ENCODE measurements at places on chromosomes 2 and 18.

- peak; percentile 60 for DNase-seq
Measured at GRCh38 chr2:36338827-36339145, 16.8 kb upstream of the CRIM1 start.

DNA sequence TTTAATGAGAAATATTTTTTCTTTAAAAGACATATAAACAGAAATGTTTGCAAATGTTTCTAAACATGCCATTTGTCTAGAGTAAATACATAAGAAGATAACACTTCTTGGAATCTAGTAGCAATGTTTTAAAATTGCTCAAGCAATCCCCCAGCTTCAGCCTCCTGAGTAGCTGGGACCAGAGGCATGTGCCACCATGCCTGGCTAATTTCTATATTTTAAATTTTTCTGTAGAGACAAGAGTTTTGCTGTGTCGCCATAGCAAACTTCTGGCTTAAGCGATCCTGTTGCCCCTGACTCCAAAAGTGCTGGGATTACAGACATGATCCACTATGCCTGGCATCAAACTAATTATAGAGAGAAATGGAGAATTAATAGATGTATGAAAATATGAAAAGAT lies 14.6 kb upstream of the MBD2 start:
- no peak for DNase-seq

- DNase-seq: no peak
Measured at GRCh38 chr2:227877421-227878310, 6.2 kb downstream of the DAW1 start.

GRCh38 chr2:238030422-238031155 lies 30.2 kb upstream of the SCLY start:
- no peak for DNase-seq

GRCh38 chr18:77201506-77201905 lies 48.1 kb upstream of the GALR1 start:
- no peak for DNase-seq

DNA sequence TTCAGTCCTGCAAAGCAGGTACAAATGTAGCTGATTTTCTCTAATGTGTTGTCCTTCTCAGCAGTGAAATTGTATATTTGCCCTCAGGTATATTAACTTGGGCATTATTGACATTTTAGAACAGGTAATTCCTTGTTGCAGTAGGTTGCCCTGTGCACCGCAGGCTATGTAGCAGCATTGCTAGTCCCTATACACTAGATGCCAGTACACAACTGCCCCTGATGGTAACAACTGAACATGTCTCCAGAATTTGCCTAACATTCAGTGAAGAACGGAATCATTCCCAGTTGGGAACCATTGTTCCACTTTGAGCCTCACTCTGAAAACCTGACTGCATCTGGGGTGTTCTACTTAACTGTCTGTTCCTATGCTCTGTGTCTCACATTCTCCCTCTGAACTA lies 23.1 kb upstream of the TFPI start:
- DNase-seq: no peak

GRCh38 chr2:148721520-148721931 lies 77.0 kb downstream of the EPC2 start:
- no peak for DNase-seq

GRCh38 chr2:178807227-178808008 lies at the start of gene TTN:
Gene TTN (minus strand): TSS chr2:178807423. CDS start chr2:178804642, 2,781 bp downstream.
- no peak for DNase-seq

DNA sequence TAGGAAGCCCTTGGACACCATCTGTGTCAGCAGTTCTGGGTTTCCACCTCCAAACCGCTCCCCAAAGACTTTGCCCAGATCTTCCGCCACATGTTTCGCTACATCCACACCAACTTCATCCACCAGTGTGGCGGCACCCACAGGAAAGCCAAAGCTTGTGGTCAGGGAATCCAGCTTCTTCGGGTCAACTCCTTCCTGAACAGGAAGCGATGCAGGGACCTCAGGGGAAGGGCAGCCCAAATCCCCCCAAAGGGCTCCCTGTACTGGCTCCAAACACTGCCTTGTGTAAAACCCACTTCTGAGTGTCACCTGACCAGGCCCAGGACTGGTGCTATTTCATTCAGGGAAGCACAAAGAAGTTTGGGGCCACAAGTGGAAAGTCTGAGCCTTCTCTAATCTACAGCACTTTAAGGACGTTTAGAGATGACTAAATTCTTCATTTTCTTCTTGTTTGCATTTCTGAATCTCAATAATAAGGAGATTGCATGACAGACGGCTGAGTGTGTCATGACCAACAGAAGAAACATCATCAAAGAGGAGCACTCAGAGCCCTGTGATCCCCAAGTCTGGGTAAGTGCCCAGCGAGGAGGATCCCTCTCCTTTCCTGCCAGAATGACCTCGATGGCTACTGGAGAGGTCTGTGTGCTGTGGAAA lies 20.8 kb downstream of the GAREM2 start:
- DNase-seq: no peak

DNA sequence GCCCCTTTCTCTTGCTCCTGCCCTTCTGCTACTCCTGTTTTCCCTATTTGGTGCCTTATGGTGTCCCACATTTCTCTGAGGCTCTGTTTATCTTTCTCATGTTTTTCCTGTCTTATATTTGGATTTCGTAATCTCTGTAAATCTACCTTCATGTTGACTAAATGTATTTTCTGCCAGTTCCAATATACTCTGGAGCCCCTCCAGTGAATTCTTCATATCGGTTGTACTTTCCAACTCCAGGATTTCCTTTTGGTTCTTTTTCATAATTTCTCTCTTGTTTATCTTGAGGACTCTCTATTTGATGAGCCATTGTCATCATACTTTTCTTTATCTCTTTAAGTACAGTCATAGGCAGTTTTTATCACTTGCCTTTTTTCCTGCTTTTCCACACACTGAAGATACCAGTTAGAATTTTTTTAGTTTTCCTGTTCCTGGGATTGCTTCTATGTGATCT lies 19.1 kb downstream of the SCLY start:
- no peak for DNase-seq

GRCh38 chr2:102187496-102188150 lies 800 bp downstream of the IL1RL2 start:
- no peak for DNase-seq

GRCh38 chr2:136131484-136131960 lies 13.6 kb upstream of the CXCR4 start:
- no peak for DNase-seq

GRCh38 chr2:231557571-231558217 lies 27.4 kb upstream of the NMUR1 start:
- peak; percentile 51 for DNase-seq

GRCh38 chr2:15695582-15696330 lies 104.1 kb downstream of the DDX1 start:
- no peak for DNase-seq

- DNase-seq: no peak
Measured at GRCh38 chr2:226799976-226800940, 638 bp upstream of the IRS1 start.

- no peak for DNase-seq
Measured at GRCh38 chr2:195407783-195408182, 249.2 kb upstream of the SLC39A10 start.

DNA sequence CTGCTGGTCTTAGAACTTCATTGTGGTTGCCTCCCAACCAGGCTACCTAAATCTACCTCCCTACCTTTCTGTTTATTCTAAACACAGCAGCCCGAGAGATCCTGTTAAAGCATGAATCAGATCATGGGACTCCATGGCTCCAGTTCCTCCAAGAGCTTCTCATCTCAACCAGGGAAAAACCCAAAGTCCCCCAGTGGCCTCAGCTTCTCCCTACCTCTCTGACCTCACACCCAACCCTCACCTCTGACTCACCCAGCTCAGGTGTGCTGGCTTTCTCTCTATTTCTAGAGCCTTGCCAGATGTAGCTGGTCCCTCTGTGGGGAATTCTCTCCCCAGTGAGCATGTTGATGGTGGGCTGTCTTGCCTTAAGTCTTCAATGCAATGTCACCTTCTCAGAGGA lies 93.8 kb upstream of the COPS8 start:
- no peak for DNase-seq

DNA sequence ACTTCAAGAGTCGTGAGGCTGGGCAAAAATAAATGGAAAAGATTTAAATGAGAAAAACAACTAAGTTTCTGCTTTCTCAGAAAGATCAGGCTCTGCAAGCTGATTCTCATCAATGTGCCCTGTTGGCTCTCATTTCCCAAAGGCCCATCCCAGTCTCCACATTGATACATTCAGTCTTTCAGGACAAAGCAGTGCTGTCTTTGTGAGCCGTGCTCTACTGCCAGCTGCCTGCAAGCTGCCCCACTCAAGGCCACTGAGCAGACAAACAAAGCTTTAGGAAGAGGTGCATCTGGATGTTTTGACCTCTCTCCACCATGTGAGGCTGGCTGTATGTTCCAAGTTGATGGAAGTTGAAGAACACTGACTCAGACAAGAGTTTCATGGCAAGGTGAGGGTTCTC lies 48.8 kb downstream of the FSHR start:
- DNase-seq: no peak

DNA sequence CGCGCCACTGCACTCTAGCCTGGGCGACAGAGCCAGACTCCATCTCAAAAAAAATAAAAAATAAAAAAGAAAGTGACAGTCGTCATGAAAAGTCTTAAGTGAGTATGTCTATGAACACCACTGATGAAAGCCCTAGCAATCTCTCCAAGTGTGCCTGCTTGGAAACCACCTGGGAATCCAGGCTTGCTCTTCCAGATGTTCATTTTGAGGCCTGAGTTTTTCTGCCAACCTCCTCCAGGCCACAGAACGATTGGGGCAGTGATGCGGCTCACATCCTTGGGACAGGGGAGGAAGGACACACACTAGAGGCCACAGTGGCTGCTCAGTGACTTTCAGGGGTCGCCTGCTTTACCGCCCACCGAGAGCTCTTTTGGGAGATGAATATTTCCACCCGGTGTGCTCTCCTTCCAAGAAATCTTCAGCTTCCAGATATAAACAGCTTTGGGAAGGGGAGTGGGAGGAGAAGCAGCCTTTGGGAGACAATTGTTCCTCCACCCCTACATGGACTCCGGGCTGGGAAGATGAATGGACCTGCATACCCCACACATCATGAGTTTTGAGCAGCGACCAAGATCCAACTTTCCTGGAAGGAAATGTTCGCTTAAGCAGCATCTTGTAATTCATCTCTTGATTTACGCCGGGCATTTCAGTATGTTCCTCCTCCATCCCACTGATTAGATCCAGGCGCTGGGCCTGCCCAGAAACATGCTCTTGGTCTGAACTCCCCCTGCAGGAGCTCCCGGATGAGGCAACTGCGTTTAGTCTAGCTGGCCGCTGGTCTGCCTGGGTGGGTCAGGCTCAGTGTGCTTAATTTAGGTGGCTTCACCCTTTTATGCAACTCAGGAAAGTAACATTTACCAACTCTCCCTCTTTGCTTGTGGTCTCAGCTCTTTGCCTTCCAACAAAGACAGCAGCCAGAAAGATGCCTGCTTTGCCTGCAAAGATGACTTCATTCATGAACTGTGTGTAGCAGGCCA lies 6.2 kb upstream of the ARMC9 start:
- DNase-seq: no peak

GRCh38 chr18:28161608-28162599 lies 15.0 kb downstream of the CDH2 start:
- DNase-seq: no peak

- no peak for DNase-seq
Measured at GRCh38 chr2:109054865-109055264, 65.8 kb upstream of the EDAR start.

DNA sequence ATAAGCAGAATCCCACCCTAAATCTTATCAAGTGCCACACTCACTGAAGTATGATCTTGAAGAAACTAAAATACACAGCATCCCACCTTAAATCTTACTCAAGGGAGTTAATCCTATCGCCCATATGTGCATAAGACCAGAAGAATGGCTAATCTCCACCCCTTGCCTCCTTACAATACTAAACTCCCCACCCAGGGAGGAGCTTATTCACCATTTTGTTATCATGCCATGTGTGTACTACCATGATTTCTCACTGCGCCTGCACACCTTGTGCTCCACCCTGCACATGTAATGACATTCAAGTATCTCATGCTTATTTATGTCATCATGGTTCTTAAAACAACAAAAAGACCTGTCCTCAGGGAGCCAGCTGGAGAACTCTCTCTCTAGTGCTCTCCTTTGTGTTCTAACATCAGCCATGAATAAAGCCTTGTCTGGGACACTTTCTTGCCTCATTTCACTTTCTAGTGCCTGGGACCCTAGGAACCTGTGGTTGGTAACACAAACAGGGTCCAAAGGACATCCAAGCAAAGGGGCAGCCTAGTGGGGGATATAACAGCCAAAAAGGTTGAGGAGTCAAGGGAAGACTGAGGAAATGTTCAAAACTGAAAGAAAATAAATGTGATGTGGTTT lies 87.4 kb downstream of the SLC66A3 start:
- no peak for DNase-seq

DNA sequence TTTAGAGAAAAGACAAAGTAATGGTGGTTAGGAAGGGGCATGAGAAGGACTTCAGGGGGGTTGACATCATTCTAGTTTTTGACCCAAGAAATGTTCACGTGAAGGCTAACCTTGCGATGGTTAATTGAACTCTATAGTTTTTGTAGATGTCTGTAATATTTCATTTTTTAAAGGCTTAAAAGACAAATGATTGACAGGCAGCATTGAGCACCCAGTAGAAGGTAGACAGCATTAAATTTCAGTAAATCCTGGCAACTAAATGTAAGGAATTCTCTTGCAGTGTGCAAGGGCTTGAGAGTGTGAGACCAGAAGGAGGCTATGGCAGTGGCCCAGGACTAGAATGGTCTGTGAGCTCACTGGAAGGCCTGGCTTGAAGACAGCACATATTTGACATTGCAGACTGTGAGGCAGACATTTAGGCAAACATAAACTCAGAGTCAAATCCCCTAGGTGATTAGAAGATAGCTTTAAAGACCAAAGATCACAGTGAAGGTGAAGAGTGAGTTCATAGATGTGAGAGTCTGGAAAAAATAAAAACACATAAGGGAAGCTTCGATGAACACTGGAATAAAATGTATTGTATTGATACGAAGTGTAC lies 100.1 kb upstream of the MAP4K4 start:
- no peak for DNase-seq

DNA sequence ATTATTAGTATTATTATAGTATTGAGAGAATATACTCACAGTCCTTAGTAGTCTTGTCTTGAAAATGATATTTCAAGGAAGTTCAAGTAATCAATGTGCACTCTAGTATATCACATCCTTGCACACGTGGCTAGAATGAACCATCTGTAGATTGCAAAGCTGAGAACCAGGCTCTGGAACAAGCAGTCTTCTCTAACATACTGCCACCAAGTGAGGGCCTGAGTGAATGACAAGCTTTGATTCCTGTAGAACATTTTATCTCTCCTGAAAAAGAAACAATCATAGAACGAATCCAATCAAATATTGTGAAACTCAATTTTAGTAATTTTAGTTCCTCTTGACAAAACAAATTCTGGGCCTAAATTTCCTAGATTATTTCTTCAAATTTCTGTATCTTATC lies 55.3 kb upstream of the SULT1C3 start:
- DNase-seq: no peak

GRCh38 chr18:56139792-56140254 lies 498.6 kb downstream of the TXNL1 start:
- DNase-seq: peak; percentile 47

GRCh38 chr2:214077727-214078126 lies 333.1 kb upstream of the VWC2L start:
- DNase-seq: no peak

Data from non-pigmented ciliary epithelial cell (primary cell).